Activated CD8-positive, alpha-beta memory T cell treated with anti-CD3 and anti-CD28 coated beads, Interleukin-2, amount 50 U/mL, for 48 hours (primary cell): ENCODE measurements at places on chromosomes 6 and 20.

GRCh38 chr6:168101590-168102314, 22.7 kb upstream of the FRMD1 start:
- DNase-seq, result no peak

DNA sequence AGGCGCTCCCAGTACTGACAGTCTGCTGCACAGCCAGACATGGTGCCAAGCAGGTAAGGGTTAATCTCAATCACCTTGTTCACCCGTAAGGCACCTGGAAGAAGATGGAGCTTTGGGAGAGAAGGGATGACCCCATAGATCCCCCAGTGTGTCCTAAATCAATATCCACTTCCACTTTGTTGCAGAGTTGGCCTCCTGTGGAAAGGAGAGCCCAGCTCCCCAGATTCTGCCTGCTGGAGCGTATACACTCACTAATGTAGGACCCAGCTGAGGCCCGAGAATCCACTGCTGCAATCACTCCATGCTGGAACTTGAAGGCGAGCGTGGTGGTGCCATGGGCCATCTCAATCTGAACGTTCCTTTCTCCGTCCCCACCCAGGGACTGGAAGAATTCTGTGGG, 1.2 kb downstream of the PSMB8 start:
- no peak for DNase-seq

DNA sequence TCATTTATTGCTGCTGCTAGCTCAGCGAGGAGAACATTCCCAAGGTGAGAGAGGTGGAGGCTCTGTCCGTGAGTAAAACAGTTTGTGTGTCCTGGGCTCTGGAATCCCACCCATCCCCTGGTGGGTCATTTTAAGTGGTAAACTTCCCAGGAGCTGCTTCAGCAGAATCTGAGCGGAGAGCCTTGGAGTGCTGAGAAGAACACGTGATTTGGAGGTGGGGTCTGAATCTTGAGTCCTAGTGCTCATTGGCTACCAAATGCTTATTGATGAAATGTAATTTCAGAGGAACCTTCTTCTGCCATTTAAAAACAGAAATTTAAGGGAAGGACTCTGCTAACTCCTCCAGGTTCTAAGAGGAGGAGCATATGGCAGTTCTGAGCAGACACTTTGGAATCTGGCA, 132.4 kb downstream of the CDH26 start:
- DNase-seq, result no peak

DNA sequence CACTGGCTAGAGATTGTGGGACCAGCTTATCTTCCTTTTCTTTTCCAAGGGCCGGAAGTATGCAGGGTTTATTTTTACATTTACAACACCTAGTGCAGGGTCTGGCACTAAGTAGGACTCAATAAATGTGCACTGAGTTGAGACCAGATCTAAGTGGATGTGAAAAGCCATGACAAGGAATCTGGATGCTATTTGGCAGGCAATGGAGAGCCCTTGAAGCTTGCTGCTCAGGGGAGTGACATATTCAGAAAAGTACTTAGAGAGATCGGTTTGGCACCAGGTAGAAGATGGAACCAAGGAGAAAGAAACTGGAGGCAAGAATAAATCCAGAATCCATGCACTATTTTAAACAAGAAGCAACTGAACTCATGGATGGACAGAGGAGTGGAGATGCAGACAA, 815.8 kb downstream of the MAFB start:
- DNase-seq, result no peak

DNA sequence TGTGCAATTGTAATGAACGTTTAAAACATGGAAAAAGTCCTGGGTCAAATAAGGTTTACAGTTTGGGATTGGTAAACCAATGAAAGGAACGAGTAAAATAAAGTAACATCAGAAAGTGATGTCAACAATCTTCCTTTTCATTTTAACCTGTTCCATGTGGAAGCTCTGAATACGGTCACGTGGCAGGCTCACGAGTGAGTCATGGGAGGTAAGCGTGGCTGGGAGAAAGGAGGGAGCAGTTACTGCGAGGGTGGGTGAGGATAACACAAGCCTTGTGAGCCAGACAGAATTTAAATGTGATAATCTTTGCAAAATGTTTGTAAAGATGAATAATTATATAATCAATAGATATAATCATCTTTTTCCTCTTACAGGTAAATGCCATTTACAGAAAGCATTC, 171.3 kb upstream of the HDAC2 start:
- no peak for DNase-seq

DNA sequence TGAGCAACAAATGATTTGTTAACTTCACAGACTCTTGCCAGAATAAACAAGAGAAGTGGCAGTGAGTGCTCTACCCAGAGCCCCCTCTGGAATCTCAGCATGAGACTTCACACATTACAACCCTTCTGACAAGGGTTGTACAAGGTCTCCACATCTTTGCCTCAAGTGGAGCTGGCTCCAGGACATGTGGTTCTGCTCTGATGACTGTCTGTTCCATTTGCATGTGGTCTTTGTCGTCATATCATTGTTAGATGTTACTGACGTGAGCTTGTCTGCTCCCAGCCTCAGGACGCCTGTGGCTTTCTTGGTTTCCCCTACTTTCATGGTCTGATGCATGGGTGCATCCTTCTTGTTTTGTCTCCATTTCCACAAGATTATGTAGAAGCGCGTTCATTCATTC, 115.0 kb downstream of the SLC24A3 start:
- no peak for DNase-seq

DNA sequence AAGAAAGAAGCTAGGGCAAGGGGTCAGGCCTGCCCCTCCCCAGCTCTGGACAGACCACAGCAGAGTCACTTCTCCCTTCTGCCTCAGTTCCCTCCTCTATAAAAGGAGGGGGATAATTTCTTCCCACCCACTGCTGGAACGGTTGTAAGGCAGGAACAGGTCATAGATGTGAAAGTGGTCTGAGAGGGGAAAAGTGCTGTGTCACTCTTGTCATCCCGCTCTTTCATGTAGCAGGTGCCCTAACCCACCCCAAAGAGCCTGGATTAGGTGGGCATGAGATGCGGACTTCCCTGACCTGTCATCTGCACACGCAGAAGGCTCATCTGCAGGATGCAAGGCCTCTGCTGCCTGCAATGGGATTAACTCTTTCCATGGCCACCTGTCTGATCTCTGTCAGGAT, 218.2 kb upstream of the LRFN2 start:
- DNase-seq, result no peak

DNA sequence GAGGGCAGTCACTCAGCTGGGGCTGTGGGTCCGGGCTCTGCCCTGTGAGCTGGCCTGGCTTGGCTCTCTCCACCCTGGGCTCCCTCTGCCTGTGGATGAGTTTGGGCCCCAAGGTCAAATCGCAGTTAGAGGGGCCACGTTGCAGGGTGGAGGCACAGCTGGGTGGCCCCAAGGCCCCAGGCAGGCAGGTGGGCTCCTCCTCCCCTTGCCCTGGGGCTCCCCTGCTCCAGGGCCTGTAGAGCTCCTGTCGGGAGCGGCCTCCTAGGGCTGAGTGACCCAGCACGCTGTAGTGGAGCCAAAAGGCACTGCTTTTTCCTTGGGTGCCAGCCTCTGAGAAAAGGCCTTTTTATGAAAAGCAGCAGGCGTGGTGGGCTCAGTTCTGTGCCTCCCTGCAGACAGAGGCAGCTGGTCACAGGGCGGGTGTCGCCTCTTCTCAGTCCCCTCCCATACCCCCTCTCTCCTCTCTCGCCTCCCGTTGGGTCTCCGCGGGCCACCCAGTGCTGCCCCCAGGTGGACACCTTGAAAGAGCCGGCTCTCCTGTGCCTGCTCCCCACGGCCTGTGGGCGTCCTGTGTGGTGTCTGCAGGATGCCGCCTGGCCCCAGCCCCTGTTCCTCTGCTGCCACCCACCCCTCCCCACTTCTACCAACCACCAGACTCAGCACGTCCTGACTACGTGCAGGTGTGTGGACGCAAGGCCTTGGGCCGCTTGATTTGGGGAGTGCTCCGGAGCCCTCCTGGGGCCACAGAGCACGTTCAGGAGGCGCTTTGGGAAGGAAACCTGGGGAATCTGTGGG, 13.2 kb downstream of the SS18L1 start:
- peak; percentile 86 for DNase-seq

- no peak for DNase-seq
Measured at GRCh38 chr6:21382821-21383449, 210.6 kb upstream of the SOX4 start.

GRCh38 chr6:54002116-54002515, 109.1 kb upstream of the MLIP start:
- no peak for DNase-seq

DNA sequence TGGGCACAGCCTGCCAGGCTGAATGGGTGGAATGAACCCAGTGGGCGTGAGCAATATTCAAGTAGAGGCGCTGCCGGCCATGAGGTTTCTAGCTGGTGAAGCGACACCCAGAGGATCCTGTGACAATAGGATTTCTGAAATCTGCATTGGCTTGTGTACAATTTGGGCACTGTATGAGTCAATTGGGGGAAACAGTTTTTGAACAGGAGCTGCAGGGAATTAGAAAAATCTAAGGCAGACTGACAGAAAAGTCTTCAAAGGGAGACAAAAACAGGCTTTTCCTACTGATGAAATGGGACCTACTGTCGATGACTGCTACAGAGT, 148.8 kb upstream of the PROKR2 start:
- DNase-seq, result no peak

- DNase-seq, result no peak
Measured at GRCh38 chr6:169977434-169978265, 226.2 kb downstream of the ERMARD start.

DNA sequence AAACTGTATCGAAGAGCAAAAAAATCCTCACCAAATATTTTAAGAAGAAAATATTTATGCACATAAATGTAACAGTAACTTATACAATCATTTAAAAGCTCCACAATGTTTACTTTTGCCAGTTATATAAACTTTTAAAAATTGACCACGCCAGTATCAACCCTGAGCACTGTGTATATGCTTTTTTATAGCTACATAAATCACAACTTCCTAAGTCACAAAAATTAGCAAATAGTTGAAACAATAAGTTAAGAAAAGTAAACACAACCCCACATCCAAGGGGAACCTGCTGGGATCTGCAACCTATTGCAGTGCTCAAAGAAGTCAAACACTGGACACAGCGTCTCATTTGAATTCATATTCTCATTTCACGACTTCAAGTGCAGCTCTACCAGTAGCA, 89.8 kb upstream of the DST start:
- DNase-seq, result no peak

DNA sequence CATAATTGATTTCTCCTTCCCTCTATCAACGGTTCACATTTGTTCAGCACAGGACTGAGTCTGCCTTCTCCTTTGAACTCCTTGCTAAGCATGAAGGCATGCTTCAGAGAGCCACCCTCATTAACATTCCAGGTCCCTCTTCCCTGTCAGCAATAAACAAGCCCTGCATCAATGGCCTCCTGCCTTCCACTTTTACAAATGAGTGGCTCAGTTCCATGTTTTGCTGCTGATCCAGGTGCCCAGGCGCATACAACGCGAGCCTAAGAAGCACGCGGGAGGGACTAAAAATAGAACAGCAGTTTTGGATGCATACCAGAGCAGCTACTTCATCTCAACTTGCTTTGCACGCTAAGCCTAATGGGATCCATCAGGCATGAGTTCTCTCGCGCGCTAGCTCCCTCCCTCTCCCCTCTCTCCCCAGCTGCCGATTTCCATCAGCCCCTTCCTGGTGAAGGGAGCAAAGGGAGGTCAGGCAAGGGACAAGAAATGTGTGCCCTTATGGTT, 53.4 kb downstream of the TRAF3IP2 start:
- no peak for DNase-seq

- DNase-seq, result no peak
Measured at GRCh38 chr6:75157336-75157735, 48.5 kb downstream of the COL12A1 start.

GRCh38 chr6:106252687-106253086, 72.9 kb downstream of the ATG5 start:
- no peak for DNase-seq

- no peak for DNase-seq
Measured at GRCh38 chr6:54618572-54618971, 228.0 kb upstream of the FAM83B start.

DNA sequence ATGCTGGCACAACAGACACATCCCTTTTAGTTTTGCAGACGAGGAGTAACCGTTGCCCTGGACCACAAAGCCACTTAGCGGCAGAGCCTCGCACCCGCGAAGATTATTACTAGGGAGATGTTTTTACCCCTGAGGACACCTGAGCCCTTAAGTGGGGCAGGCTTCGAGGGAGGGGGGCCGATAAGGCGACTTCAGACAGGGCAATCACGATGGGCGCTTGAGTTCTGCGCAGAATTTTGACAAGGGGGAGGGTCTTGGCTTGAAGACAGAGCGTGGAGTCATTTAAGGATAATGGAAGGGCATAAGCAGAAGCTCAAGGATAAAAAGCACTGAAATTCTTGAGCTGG, 650 bp upstream of the TTK start:
- DNase-seq, result peak; percentile 61

GRCh38 chr20:278607-279571, 11.7 kb downstream of the C20orf96 start:
- DNase-seq, result peak; percentile 40

GRCh38 chr20:57161478-57162361, 104.7 kb downstream of the BMP7 start:
- no peak for DNase-seq

- DNase-seq, result no peak
Measured at GRCh38 chr6:150636808-150637207, 37.1 kb downstream of the PLEKHG1 start.

DNA sequence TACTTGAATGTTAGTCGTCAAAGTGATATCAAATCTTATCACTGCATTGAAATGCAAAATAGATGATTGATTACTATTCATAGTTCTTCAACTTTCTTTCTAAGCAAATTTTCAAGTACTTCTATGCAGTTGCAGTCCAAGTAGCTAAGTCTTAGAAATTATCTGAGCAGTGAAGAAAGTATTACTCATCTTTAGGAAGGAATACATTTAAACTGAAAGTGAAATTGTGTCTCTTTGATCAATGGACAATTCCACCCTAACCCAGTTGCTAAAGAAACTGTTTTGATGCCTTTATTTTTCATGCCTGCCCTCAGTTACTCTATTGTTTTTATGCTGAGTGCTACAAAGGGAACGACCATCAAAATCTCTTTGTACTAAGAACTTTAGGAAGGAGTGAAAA, 337.4 kb downstream of the GRIK2 start:
- no peak for DNase-seq

- DNase-seq, result no peak
Measured at GRCh38 chr6:43582911-43583310, 6.9 kb downstream of the POLH start.
